ENCODE measurements at places on chromosomes 7 and 10. TPM values are rescaled to one million over a fixed set of nuclear protein-coding genes. Genes with fewer than 3 reads are reported as not detected.

The LIPN gene
- not detected for polyA plus RNA-seq

The TFPI2 gene
- 1.6 TPM for polyA plus RNA-seq

The PIP gene
- polyA plus RNA-seq = not detected

The FAM25A gene
- not detected for polyA plus RNA-seq

The PON1 gene
- polyA plus RNA-seq = 0.47 TPM

The ZPBP gene
- polyA plus RNA-seq = not detected

The TYW1B gene
- polyA plus RNA-seq = 6.0 TPM

The MEIG1 gene
- 0.91 TPM for polyA plus RNA-seq

The FFAR4 gene
- 0.04 TPM for polyA plus RNA-seq

The RBP4 gene
- polyA plus RNA-seq = 1.9 TPM

The MYO1G gene
- 0.77 TPM for polyA plus RNA-seq

- DNase-seq = no peak
These were observed 8.0 kb upstream of the HIBADH start for GRCh38 chr7:27670676-27671075.

GRCh38 chr10:1369197-1369596, 313.0 kb downstream of the WDR37 start:
- no peak for DNase-seq

- no peak for DNase-seq
These were observed 477.3 kb upstream of the CELF2 start for GRCh38 chr10:10540398-10540797.

GRCh38 chr10:44233561-44234482, 151.1 kb downstream of the CXCL12 start:
- DNase-seq = no peak

DNA sequence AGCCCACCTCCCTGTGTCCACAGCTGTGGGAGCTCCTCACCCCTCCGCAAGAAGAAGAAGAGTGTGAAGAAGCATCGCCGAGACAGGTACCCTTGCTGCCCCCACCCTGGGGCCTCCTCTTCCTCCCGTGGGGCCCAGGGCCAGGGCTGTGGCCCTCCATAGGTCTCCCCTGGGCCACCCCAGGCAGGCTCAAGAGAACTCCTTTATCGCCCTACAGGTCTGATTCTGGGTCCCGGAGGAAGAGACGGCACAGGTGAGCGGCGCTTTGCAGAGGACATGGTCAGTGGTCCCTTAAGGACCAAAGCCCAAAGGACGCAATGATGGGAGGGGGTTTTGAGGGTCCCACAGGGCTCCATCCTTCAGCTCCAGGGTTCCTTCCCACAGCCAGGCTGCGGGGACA, 41.1 kb upstream of the HSPB1 start:
- DNase-seq = no peak

DNA sequence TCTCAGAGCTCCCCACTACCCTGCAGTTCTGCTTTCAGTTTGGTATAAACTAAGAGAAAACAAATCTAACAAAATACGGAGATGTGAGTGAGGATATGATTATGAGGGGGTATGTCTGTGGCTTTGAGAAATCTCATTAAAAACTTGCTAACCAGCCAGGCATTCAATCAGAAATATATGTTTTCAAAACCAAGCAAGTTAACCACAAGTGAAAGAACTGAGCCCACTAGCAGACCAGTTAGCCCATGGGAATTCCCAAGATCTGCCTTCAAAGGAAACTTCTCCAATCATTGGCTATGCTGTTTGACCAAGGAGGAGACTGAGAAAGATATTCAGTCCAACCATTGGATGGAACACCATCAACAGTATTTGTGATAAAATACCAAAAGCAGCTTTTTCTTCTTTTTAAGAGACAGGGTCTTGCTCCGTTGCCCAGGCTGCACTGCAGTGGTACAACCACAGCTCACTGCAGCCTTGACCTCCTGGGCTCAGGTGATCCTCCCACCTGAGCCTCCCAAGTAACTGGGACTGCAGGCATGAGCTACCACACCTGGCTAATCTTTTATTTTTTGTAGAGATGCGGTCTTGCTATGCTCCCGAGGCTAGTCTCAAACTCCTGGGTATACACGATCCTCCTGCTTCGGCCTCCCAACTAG, 41.2 kb downstream of the FGFR2 start:
- DNase-seq = no peak

DNA sequence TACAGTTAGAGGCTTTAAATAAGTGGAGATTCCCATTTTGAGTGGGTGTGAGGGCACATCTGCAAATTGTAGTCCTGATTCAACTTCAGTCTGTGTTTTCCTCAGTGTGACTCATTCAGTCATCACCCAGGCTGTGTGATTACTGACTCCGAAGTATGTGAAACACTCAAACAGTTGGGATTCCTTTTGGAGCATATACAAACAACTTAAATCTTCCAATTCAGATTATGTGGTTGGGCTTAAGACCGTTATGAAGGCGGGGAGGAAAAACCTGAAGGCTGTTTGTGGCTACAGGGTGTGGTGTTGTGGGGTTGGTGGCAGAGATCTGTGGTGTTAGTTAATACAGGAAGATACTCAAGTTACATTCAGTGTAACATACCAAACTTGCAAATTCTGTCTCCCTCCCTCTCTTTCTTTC, 259.7 kb upstream of the FERD3L start:
- no peak for DNase-seq

DNA sequence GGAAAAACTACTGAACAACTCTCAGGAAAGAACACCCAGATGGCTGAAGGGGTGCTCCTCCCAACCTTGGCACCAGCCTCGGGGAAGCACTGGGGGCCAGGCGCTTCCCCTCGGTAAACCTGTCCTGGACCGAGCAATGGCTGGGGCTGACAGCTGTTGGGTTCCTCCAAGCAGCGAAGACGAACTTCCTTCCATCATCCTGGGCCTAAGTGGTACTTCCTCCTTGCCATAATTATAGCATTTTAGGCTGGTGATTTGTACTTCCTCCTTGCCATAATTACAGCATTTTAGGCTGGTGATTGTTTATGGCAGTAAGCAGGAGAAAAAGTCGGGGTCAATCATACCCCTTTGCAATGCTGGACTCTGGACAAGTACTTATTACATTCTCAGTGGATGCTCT, 69.3 kb downstream of the MYOF start:
- no peak for DNase-seq

GRCh38 chr10:91410638-91411371, 661 bp downstream of the HECTD2 start:
- peak; percentile 38 for DNase-seq

DNA sequence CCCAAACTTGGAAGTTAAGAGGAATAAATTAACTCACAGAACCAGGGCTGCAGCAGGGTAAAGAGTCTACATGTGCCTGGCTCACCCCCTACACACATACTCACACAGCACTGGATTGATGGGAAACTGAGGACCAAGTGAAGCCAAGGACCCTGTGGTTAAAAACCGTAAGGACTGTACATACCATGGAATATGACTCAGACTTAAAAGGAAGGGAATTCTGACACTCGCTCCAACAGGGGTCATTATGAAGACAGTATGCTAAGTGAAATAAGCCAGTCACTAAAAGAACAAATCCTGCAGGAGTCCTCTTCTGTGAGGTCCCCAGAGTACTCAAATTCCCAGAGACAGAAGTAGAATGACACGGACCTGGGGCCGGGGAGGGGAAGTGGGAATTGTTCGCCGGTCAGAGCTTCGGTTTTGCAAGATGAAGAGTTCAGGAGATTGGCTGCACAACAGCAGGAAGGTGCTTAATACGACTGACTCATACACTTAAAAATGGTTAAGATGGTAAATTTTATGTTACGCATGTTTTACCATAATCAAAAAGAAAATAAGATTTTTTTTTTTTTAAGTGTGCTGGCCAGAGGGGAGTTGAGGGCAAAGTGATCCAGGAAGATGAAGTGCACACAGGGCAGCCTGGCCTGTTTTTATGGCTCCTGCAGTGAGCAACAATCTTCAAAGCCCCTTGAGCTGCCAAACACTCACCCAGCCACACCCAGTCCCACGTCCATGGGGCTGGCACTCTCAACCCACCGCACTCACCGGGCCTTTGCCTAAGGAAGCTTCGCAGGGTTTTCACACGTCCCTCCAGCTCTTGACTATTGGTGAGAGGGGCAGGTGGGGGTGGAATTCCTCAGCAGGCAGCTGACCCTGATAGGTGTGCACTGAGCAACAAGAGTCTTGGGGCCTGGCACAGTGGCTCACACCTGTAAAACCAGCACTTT, 26.4 kb downstream of the DRGX start:
- no peak for DNase-seq

GRCh38 chr10:72736828-72737220, 44.9 kb downstream of the MCU start:
- no peak for DNase-seq

DNA sequence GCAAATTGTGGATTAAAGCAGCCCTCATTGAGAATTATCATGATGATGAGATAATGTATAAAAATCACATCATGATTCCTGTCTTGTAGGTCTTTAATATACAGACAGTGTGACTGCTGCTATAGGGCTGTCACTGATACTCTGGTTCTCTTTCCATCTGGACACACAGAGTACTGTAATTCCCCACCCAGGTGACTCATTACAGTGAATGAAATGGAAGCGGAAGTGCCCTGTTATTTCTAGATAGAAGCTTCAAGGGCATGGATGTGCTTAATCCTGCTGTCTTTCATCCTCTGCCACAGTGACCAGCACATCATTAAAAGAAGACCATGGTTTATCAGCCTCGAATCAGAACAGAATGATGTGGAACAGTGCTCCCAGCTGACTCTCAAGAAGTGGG, 1234.0 kb downstream of the SORCS3 start:
- DNase-seq = no peak

- DNase-seq = no peak
These were observed 51.0 kb downstream of the ARL5B start for GRCh38 chr10:18710201-18710653.

GRCh38 chr10:119165171-119166117, at the start of gene SFXN4:
Gene SFXN4 (minus strand): TSS chr10:119165714. CDS start chr10:119165647, 67 bp downstream.
- no peak for DNase-seq

DNA sequence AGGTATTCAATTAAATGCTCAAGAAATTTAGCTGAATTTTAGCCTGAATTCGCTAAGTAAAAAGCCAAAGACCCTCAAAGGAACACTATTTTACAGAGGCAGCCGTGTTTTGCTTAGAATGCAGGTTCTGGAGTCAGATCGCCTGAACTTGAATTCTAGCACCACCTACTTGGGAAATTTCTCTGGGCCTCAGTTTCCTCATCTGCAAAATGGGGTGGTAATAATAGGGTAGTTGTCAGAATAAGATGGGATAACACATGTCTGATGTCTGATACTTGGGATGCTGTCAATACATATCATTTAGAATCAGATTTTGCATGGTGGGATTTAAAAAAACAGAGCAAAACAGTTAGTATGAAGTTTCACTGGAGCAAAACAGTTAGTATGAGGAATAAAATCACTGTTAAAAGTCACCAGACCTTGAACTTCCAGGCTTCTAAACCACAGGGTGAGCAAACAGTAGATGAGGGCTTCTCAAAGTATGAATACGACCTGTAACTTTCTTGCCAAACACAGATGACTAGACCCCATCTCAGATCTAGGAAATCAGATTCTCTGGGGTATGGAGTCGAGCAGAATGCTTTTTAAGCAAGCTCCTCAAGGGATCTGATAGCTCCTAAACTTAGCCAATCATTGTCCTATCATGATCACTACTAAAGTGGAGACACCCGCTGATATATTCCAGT, 75.4 kb downstream of the ATXN7L1 start:
- no peak for DNase-seq

GRCh38 chr7:35995334-35995733, 157.7 kb upstream of the EEPD1 start:
- no peak for DNase-seq

GRCh38 chr7:156157409-156158012, 345.2 kb upstream of the SHH start:
- DNase-seq = no peak

GRCh38 chr10:10149899-10150298, 867.8 kb upstream of the CELF2 start:
- no peak for DNase-seq

DNA sequence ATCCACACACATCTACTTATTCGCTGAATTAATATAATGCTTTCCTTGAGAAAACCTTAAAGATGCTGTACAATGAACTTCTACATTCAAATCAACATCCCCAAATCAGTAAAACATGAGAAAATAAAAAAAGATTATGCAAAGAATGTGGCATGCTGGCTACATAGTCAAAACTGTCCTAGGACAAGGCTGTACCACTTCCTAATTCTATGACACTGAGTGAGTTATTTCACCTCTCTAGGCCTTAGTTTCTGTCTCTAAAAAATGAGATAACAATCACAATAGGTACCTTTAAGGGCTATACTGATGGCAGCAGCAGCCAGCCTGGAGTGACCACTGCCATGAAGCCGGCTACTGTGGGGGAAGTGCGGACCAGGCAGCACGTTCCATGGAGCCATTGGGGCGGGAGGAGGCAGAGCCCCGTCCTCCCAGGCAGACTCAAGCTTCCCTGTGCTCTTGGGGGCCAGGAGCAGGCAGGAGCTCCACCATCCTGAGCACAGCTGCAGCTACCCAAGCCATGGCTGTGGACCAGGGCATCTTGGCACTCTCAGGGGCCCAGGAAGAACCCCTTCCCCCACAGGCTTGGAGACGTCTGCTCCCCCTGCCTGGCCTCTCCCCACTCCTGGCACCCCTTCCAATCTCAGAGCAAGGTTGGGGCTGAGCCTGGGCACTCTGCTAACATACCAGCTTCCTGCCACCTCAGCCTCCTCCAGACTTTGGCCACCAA, 110.2 kb downstream of the ELAPOR2 start:
- DNase-seq = no peak

DNA sequence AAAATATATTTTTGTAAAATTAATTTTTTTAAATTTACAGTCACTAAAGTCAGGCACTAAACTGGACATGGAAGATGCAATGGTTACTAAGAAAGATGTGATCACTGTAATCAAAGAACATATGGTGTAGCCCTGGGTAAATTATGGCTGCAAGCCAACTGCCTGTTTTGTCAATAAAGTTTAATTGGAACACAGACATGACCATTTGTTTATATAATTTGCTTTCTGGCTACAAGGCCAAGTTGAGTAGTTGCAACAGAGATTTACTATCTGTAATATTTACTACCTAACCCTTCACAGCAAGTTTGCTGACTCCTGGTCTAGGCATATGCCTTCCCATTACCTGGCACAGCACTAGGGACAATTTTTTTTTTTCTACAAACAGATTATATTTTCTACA, 448.9 kb downstream of the ADRA2A start:
- no peak for DNase-seq

DNA sequence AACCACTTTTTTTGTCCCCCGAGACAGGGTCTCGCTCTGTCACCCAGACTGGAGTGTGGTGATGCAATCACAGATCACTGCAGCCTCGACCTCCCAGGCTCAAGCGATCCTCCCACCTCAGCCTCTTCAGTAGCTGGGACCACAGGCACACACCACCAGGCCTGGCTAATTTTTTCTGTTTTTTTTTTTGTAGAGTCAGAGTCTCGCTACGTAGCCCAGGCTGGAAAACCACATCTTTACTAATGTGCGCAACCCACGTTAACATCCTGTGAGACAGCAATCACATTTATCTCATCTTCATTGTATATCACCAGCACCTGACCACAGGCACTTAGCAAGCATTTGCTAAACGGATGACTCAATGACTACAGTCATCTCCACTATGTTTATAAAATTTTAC, 77.8 kb upstream of the ATP6V0A4 start:
- DNase-seq = no peak

- no peak for DNase-seq
These were observed 223.5 kb downstream of the SNX13 start for GRCh38 chr7:17716816-17717215.

- DNase-seq = no peak
These were observed 7.4 kb upstream of the GNA12 start for GRCh38 chr7:2851497-2851896.

Measured in forelimb muscle (tissue), 1 donor.